ENCODE measurements at places on chromosomes 5 and 9.

DNA sequence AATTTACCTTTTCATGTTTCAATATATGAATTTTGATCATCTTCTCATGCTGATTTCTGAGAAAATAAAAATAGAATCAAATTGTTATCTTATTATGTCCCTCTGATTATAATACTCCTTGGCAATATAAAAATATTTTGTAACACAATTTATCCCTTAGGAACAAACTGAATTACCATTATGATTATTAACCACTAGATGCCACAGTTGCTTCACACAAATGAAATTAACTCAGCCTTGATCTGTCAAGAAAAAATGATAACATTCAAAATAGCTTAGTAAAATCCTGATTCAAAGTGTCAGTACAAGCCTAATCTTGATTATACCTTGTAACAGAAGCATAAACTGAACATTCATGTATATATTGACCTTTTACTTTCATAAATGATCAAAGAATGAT lies 4.8 kb upstream of the CHSY3 start:
- no peak overlapping the region for H3K4me3 ChIP-seq
- peaks cover 5% of the 10 kb centered on the region for H3K4me1 ChIP-seq
- peaks cover 21% of the 10 kb centered on the region for H3K27me3 ChIP-seq

GRCh38 chr9:94664801-94665200 lies 25.5 kb upstream of the FBP1 start:
- no peaks in the 10 kb centered on the region for H3K36me3 ChIP-seq
- no peaks in the 10 kb centered on the region for H3K4me1 ChIP-seq
- no peak overlapping the region for H3K27ac ChIP-seq
- DNase-seq: no peak

DNA sequence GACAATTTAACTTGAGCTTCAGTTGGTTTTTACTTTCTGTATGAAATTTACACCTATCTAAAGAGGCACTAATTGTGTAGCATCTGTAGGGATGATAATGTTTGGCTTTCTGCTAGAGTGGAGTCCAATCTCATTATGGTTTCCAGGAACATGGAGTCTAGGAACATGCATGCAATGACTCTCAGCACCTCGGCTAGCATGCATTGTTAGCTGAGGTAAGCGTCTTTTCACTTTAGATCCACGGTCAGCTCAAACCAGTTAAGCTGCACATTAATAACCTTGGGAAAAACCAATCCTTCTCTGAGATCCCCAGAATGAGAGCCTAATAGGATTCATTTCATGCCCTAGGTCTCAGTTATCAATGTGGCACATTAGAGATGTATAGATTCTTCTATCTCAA lies 7.8 kb upstream of the GDA start:
- no peaks in the 10 kb centered on the region for H3K36me3 ChIP-seq
- no peak overlapping the region for H3K4me3 ChIP-seq
- H3K27ac ChIP-seq: no peak overlapping the region
- no peaks in the 10 kb centered on the region for H3K4me1 ChIP-seq
- DNase-seq: no peak
- no peaks in the 10 kb centered on the region for H3K27me3 ChIP-seq

- no peak overlapping the region for H3K27ac ChIP-seq
- no peak overlapping the region for H3K4me3 ChIP-seq
- no peaks in the 10 kb centered on the region for H3K27me3 ChIP-seq
- DNase-seq: no peak
Observed at GRCh38 chr9:89493181-89493580, 4.7 kb downstream of the SEMA4D start.

DNA sequence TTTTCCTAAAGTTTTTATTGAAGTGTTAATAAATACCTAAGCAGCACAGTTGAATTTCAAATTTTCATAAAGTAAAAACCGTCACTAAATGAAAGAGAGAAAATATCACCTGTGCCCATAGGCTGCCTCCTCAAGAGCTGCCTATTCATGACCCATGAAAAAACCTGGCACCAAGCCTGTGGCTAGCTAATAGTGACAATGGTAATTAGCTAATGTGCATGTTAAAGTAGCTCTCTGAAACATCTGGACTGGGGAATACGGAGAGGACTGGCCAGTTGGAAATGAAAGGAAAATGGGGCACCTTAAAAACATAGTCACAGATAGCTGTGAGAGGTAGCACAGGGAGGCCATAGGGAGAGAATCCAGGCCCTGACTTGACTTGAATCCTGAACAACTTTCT lies 5.4 kb upstream of the GNE start:
- no peak for DNase-seq
- no peak overlapping the region for H3K27ac ChIP-seq
- peaks cover 5% of the 10 kb centered on the region for H3K4me1 ChIP-seq
- no peaks in the 10 kb centered on the region for H3K27me3 ChIP-seq
- H3K4me3 ChIP-seq: no peak overlapping the region

DNA sequence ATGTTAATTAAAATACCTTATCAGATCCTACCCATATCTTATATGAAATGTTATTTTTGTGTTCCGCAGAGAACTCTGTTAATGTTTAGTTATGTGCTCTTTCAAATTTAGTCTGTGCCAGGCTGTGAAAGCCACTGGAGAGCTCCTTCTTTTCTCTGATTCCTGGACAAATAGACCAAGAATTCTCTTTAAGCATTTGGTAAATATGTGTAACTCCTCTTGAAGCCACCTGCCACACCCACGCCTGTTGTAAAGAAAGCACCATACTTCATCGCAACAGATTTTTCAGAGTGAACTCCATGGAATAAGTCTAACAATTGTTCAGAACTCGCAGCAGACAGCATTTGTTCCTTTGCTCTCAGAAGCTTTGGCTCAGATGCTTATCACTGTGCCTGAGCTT lies 301.1 kb downstream of the FAM170A start:
- DNase-seq: no peak
- no peaks in the 10 kb centered on the region for H3K36me3 ChIP-seq
- H3K4me1 ChIP-seq: no peaks in the 10 kb centered on the region

DNA sequence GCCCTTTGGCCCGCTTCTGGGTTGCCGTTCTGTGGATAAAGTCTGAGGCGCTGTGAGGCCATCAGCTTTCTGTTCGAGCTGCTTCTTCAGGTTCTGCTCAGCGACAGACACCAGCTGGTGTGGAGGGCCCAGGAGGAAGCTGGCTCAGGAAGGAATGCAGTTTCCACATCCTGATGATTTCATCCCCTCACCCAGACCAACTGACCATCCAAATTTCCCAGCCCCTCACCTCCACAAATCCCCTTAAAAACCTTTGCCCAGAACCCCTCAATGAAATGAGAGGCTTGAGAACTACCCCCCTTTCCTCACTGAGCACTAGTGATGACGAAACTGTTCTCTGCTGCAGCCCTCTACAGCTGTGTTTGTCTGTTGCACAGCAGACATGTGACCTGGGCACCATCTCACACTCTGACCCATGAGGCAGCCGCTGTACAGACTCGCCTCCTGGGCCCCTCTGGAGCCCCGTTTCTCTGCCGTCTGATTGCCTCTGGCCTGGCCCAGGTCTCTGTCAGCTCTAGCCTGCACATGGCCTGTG lies 45.4 kb downstream of the SPATA31C2 start:
- H3K27ac ChIP-seq: no peak overlapping the region
- no peaks in the 10 kb centered on the region for H3K36me3 ChIP-seq
- no peak overlapping the region for H3K4me3 ChIP-seq
- H3K4me1 ChIP-seq: no peaks in the 10 kb centered on the region
- DNase-seq: no peak
- no peaks in the 10 kb centered on the region for H3K27me3 ChIP-seq

DNA sequence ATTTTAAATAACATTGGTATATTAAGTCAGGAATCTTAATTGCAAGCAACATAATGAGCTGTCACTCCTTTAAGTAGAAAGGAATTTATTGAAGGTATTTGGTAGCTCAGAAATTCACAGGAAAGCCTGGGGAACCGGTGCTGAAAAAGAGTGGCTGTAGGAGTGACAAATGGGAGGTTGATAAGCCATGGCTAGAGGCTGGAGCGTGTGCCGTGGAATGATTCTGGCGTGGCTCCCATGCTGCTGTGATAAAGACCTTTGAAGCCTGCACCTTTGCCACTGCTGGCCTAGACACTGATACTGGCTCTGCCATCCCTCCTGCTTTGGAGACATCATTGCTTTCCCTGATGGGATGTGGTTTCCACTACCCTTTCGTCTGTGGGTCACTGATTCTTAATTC lies 65.7 kb upstream of the ATG10 start:
- no peaks in the 10 kb centered on the region for H3K27me3 ChIP-seq
- DNase-seq: no peak
- H3K27ac ChIP-seq: no peak overlapping the region

DNA sequence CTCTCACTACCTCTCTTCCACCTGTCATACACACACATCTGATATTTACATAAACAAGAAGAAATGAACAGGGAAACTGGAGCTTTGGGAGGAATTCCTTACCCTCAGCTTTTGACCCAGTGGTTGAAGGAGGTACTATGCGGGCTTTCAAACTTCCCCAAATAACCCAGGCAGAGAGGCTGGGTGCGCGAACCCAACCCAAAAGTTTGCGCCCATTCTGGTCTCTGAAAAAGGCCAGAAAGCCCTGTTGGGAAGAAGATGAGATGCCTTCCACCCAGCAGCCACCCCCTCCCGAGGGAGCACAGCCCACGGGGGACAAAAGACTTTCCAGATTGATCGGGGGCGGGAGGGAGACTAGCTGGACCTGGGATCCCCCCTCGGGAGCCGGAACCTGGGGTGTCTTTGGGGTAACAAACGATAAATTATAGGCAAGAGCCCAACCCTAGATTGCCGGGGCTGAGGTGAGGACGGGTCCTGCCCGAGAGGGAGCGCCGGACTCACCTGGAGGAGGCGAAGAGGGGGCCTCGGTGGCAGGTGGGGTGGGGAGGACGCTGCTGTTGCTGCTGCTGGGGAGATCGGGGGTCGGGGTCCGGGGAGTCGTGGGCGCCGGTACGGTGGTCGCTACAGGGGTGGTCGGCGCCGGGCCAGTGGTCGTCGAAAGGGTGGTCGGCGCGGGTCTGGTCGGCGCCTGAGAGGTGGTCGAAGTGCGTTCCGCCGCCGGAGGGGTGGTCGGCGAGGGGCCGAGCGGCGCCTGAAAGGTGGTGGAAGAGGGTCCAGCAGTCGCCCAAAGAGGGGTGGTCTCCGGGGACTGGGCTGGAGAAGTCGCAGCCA lies 798 bp downstream of the MEGF9 start:
- peaks cover 25% of the 10 kb centered on the region for H3K4me1 ChIP-seq
- no peak overlapping the region for H3K27ac ChIP-seq
- H3K36me3 ChIP-seq: peaks cover 5% of the 10 kb centered on the region
- peak; percentile 9 for DNase-seq

DNA sequence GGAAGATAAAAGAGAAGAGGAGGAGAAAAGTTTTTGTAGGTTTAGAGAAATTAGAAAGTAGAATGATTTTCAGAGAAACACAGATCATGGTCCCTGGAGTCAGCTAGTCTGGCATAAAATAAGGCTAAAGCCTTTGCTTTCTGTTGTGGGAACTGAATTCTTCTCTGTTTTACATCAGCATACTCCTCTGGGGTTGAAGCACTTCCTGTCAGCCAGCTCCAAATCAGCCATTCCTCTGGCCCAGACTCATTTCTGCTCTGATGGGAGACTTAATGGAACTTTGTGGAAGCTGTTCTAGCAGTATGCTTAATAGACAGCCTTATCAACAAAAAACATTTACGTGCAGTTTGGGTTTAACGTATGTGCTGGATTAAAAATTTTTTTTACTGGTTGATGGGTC lies 143.2 kb downstream of the HMHB1 start:
- no peaks in the 10 kb centered on the region for H3K4me1 ChIP-seq
- no peak overlapping the region for H3K27ac ChIP-seq
- no peak overlapping the region for H3K4me3 ChIP-seq
- no peaks in the 10 kb centered on the region for H3K27me3 ChIP-seq
- no peak for DNase-seq

DNA sequence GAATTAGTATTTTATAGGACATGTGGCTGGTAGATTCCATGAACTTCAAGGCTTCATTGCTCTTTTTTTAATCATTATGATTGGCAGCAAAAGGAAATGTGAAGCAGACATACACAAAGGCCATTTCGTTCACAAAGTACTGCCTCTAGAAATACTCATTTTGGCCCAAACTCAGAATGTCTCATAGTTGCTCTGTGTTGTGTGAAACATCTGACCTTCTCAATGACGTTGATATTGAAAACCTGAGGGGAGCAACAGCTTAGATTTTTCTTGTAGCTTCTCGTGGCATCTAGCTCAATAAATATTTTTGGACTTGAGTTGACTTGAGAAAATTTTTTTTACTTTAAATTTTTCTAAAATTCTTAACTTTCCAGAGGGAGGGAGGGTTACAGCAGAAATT lies 12.4 kb downstream of the KCNV2 start:
- DNase-seq: no peak
- H3K4me1 ChIP-seq: peaks cover 12% of the 10 kb centered on the region
- H3K27me3 ChIP-seq: no peaks in the 10 kb centered on the region
- no peaks in the 10 kb centered on the region for H3K36me3 ChIP-seq
- no peak overlapping the region for H3K4me3 ChIP-seq
- H3K27ac ChIP-seq: no peak overlapping the region

- H3K27me3 ChIP-seq: no peaks in the 10 kb centered on the region
- H3K27ac ChIP-seq: no peak overlapping the region
- no peak overlapping the region for H3K4me3 ChIP-seq
- H3K36me3 ChIP-seq: peaks cover 45% of the 10 kb centered on the region
- DNase-seq: no peak
- peaks cover 4% of the 10 kb centered on the region for H3K4me1 ChIP-seq
Observed at GRCh38 chr9:100294806-100295205, 57.9 kb downstream of the TEX10 start.

DNA sequence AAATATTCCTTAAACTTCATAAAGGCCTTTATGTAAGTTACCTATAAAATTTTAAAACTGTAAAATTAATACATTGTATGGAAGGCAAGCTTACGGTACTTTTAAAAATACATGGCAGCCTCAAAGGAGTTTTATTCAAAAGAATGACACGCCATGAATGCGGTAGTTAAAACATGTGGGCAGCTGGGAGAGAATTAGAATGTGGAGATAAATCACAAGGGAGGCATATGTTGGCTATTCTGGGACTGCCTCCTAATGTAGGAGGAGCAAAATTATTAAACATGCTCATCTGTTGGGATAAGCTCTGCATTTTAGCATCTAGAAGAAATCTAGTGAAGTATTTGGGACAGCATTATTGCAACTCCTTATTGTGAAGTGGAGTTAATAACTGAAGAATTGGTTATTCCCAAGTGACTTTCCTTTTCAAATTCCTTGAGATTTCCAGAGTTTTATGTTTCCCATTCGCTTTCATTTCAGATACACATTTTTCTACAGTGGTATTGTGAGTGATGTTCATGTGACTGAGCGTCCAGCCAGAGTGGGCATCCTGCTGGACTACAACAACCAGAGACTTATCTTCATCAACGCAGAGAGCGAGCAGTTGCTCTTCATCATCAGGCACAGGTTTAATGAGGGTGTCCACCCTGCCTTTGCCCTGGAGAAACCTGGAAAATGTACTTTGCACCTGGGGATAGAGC lies 109.4 kb downstream of the CMYA5 start:
- DNase-seq: no peak
- no peaks in the 10 kb centered on the region for H3K4me1 ChIP-seq

DNA sequence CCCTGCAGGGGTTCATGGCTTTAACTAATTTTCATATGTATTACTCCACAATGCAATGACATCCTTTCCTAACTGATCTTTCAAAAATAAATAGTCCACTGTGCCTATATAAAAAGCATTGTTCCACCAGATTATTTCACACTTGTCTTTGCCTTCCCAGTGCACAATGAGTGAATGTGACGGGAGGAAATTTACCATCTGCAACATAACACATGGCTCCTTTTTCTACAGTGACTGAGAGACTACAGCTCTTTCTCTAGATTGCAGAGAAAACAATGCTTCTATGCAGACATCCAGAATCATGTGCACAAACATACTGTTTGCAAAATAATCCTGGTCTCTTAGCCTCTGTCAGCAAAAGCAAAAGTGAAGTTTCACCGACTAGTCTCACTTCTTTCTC lies 483.7 kb upstream of the PIK3R1 start:
- H3K27ac ChIP-seq: no peak overlapping the region
- DNase-seq: no peak
- H3K4me1 ChIP-seq: no peaks in the 10 kb centered on the region
- H3K36me3 ChIP-seq: no peaks in the 10 kb centered on the region
